ENCODE measurements at places on chromosomes 5 and 9. TPM values are rescaled to one million over a fixed set of nuclear protein-coding genes. Genes with fewer than 3 reads are reported as not detected.
A peak's percentile ranks its signal among the peaks of the same experiment; 100 is the strongest.

GRCh38 chr5:14551211-14551610, 30.4 kb upstream of the OTULINL start:
- peaks cover 3% of the 10 kb centered on the region for H3K4me1 ChIP-seq
- no peak overlapping the region for H3K27ac ChIP-seq
- H3K27me3 ChIP-seq = no peaks in the 10 kb centered on the region
- DNase-seq = no peak
- H3K4me3 ChIP-seq = no peak overlapping the region

DNA sequence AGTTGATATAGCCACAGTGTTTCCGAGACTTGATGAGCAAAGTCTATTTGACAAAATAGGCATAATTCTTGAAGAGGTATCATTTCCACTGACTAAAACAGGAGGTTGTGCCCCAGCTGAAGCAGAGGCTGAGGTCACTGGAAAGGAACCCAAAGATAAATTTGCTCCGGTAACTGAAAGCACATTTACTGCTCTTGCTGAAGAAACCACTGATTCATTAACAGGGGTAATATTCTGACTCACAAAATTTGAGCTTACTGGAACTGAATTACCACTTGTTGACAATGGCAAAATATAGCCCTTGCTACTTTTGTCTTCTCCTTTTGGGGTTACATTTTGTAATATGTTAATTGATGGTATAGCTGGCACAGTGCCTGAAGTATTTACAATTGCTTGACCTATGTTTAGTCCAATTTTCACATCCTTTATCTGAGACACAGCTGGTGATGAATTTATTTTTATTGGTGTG, 30.2 kb downstream of the MLANA start:
- no peaks in the 10 kb centered on the region for H3K27me3 ChIP-seq
- H3K4me3 ChIP-seq = no peak overlapping the region
- H3K4me1 ChIP-seq = peaks cover 28% of the 10 kb centered on the region
- DNase-seq = peak; percentile 48
- H3K36me3 ChIP-seq = peaks cover 41% of the 10 kb centered on the region

Gene DAB2
- not detected for total RNA-seq

DNA sequence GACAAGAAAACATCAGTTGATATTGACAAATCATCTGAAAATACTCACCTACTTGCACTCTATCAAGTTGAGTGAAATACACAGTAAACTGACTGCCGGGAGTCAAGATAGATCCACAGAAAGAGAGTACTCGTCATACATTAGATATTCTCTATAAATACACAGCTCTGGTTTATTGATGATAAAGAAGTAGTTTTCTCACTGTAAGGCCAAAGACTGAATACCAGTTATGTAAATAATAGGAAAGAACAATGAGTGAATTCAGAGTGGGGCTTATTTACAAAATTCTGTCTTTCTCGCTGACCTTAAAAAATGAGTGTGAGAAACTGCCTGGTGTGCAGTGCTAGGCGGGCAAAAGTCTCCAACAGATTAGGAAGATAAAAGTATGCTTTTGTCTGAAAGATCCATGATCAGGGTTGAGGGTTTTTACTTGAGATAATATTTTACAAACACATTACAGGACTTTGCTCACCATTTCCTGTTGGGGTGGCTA, 341.0 kb downstream of the KCTD16 start:
- H3K27ac ChIP-seq = no peak overlapping the region
- no peaks in the 10 kb centered on the region for H3K4me1 ChIP-seq
- H3K27me3 ChIP-seq = no peaks in the 10 kb centered on the region
- H3K4me3 ChIP-seq = no peak overlapping the region

DNA sequence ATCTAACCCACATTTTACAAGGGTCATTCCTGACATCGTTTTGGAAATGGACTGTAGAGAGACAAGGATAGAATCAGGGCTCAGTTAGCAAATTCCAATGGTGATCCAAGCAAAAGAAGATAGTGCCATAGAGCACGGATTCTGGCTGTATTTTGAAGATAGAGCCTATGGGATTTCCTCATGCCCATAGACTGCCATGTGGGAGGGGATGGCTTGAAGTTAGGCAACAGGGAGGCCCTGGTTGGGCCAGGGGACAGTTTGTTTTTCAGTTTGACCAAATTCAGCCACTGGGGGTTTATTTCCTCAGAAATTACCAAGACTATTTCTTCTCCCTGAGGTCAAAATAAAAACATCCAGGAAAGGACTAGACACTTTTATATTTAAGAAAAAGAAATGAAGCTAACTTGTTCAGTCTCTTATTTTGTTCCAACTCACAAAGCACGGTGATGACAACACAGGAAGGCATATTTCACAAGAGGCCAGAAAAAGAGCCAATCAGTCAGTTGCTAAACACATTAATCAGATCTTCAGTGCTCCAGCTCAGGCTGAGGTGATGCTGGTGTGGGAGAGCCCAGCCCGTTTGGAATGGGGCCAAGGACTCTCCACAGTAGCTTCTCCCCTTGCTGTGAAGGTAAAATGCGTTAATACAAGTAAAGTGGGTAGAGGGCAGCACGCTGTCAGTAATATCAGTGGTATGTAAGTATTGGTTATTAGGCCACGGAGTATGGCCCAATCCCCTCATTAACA, 4.4 kb upstream of the DCTN4 start:
- no peaks in the 10 kb centered on the region for H3K27me3 ChIP-seq
- H3K4me3 ChIP-seq = no peak overlapping the region
- peaks cover 6% of the 10 kb centered on the region for H3K4me1 ChIP-seq
- H3K36me3 ChIP-seq = no peaks in the 10 kb centered on the region
- no peak for DNase-seq

DNA sequence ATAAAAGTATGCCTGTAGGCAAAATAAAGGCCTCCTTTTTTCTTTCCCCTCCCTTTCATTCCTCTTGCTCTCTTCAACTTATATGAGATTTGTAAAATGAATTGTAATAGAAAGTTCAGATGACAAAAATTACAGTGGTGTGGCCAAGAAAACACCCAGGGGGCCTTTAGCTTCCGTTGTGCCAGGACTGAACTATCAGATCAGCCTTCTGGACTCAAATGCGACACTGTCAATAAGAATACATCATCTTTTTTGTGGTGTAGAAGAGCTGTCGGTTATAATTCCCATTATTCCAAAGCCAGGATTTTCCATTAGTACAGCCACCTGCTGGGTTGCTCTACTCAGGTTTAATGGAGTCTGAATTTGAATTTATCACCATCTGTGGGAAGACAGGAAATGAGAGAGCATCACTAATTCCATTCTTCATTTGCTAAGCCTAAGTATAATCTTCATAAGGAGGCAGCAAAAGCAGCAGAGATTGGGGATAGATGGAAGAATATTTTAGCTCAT, 443.4 kb downstream of the ANXA1 start:
- H3K27ac ChIP-seq = no peak overlapping the region
- H3K4me1 ChIP-seq = no peaks in the 10 kb centered on the region
- H3K27me3 ChIP-seq = no peaks in the 10 kb centered on the region
- DNase-seq = no peak

GRCh38 chr9:132756214-132756845, 86.1 kb downstream of the GTF3C4 start:
- no peaks in the 10 kb centered on the region for H3K4me1 ChIP-seq
- H3K36me3 ChIP-seq = no peaks in the 10 kb centered on the region
- H3K4me3 ChIP-seq = no peak overlapping the region
- H3K27ac ChIP-seq = no peak overlapping the region

- no peak overlapping the region for H3K27ac ChIP-seq
- no peaks in the 10 kb centered on the region for H3K36me3 ChIP-seq
- DNase-seq = no peak
These were observed 2.7 kb downstream of the SLC6A19 start for GRCh38 chr5:1203968-1204692.

GRCh38 chr5:10140195-10140973, 109.3 kb downstream of the ATPSCKMT start:
- no peaks in the 10 kb centered on the region for H3K27me3 ChIP-seq
- no peak overlapping the region for H3K4me3 ChIP-seq
- DNase-seq = no peak
- H3K27ac ChIP-seq = no peak overlapping the region
- no peaks in the 10 kb centered on the region for H3K36me3 ChIP-seq

GRCh38 chr5:1118738-1119137, 6.9 kb upstream of the SLC12A7 start:
- no peaks in the 10 kb centered on the region for H3K27me3 ChIP-seq
- peaks cover 2% of the 10 kb centered on the region for H3K4me1 ChIP-seq
- H3K27ac ChIP-seq = no peak overlapping the region
- no peaks in the 10 kb centered on the region for H3K36me3 ChIP-seq
- DNase-seq = no peak

- no peak for DNase-seq
- peaks cover 2% of the 10 kb centered on the region for H3K27me3 ChIP-seq
- H3K4me3 ChIP-seq = no peak overlapping the region
- no peaks in the 10 kb centered on the region for H3K4me1 ChIP-seq
- H3K36me3 ChIP-seq = no peaks in the 10 kb centered on the region
- no peak overlapping the region for H3K27ac ChIP-seq
These were observed 420.2 kb upstream of the IRX1 start for GRCh38 chr5:3175416-3175815.

Gene TAF11L12
- not detected for total RNA-seq

Gene KIF4B
- 0.10 TPM for total RNA-seq

DNA sequence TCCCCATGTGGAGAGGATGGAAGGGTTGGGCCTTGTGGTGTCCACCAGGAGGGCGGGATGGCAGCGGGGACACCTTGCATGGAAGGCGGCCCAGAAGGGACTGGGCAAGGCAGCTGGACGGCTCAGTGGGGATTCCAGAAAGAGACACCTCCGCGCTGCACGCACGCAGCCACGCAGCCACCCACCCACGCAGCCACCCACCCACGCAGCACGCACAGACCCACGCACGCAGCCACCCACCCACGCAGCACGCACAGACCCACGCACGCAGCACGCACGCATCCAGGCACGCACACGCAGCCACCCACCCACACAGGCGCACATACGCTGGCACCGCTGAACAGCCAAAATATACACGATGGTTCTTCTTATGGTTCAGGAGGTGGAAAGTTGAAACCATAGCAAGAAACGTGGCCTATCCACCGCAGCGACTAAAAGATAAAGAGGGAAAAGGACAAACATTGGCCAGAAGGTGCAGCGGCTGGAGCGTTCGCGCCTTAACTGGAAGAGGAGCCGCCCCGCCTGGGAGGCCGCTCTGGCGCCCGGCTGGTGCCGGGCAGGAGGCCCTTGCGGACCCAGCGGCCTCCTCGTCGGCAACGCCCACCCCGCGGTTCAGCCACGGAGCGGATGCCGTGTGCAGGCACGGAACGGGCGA, 22.2 kb upstream of the EXOC3 start:
- H3K4me3 ChIP-seq = no peak overlapping the region
- H3K36me3 ChIP-seq = no peaks in the 10 kb centered on the region
- no peaks in the 10 kb centered on the region for H3K27me3 ChIP-seq

Gene CFAP77
- total RNA-seq = not detected

Gene RFX3
- total RNA-seq = 11.0 TPM

DNA sequence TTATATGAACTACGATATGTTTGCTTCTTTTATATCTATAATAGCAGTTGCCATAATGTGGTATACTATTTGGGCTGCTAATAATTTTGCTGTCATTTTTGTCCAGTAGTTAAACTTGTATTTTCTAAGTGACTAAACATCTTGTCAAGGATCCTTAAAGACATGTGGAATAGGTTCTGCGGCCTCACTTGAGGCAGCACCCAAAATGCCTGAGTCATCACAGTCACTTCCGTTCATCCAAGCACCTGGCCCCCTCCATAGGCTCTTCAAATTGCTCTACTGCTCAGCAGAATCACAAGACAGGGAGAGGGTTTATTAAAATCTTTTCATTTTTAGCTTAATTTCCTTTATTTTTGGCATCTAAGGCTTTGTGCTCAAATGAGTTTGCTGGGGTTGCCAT, 259.1 kb downstream of the AOPEP start:
- no peak for DNase-seq
- no peak overlapping the region for H3K4me3 ChIP-seq
- H3K27ac ChIP-seq = no peak overlapping the region
- H3K36me3 ChIP-seq = peaks cover 4% of the 10 kb centered on the region

Gene SNAPC4
- 14.1 TPM for total RNA-seq

GRCh38 chr5:80208381-80208780, 47.5 kb downstream of the SERINC5 start:
- no peak for DNase-seq
- H3K4me3 ChIP-seq = no peak overlapping the region
- H3K36me3 ChIP-seq = no peaks in the 10 kb centered on the region
- peak overlapping the region; percentile 34 for H3K27ac ChIP-seq
- H3K27me3 ChIP-seq = no peaks in the 10 kb centered on the region
- peaks cover 96% of the 10 kb centered on the region for H3K4me1 ChIP-seq

DNA sequence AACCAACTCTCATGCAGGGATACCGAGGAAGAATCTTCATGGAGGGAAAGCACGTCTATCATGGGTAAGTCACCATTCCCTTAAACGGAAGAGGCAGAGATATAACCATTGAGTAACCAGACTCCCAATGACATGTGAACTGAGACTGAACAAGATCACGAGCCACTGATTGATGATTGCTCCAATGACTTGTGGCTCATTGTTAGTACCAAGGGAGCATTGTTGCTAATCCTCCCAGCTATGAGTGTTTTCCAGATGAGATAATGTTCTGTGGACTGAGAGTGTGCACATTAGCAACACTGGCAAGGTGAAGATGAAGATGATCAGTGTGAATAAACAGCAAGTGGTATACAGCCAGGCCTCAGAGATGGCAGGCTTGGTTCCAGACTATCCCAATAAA, 219.2 kb upstream of the MAP3K1 start:
- H3K4me3 ChIP-seq = no peak overlapping the region
- no peak overlapping the region for H3K27ac ChIP-seq
- peaks cover 15% of the 10 kb centered on the region for H3K4me1 ChIP-seq
- no peak for DNase-seq

GRCh38 chr5:125835293-125836172, 587.7 kb upstream of the GRAMD2B start:
- no peaks in the 10 kb centered on the region for H3K36me3 ChIP-seq
- H3K27me3 ChIP-seq = no peaks in the 10 kb centered on the region
- H3K4me3 ChIP-seq = no peak overlapping the region
- DNase-seq = no peak

DNA sequence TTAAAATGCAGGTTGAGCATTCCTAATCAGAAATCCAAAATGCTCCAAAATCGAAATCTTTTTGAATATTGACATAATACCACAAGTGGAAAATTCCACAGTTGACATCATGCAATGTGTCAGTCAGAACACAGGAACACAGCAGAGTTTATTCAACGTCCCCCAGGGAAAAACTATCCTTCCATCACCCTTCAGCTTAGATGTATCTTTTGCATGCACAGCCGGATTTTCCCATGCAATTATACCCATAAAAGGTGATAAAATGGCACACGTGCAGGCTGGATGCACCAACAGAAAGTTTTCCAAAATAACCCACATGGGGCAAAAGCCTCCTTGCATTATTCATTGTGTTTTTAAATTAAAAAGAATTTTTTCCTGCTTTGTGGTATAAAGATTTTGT, 71.2 kb downstream of the RAB24 start:
- no peaks in the 10 kb centered on the region for H3K27me3 ChIP-seq
- peaks cover 7% of the 10 kb centered on the region for H3K4me1 ChIP-seq
- peaks cover 12% of the 10 kb centered on the region for H3K36me3 ChIP-seq
- no peak overlapping the region for H3K27ac ChIP-seq
- DNase-seq = no peak
- H3K4me3 ChIP-seq = no peak overlapping the region

Data from activated naive CD4-positive, alpha-beta T cell treated with anti-CD3 and anti-CD28 coated beads for 36 hours (primary cell).